CD4-positive, alpha-beta T cell treated with Interleukin-10 for 1 hour (primary cell): ENCODE measurements at places on chromosomes 2 and 18.

DNA sequence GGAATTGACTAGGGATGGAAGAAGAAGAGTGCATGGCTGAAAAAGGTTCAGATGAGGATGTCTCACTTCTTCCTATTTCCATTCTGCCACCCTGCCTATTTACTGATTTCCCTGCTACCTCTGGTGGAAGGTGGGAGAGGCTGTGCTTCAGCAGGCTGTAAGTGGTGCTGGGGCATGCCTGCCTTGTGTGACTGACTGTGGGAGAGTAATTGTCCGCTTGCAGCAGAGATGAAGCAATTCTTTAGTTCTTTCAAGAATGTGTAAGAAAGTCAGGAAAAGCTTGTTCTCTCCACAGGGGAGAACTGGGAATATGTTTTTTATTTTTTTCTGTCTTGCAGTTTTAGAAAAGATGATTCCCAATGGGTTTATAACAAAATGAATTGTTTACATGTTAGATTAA is 72.5 kb upstream of the NYAP2 start:
- no peak for DNase-seq

DNA sequence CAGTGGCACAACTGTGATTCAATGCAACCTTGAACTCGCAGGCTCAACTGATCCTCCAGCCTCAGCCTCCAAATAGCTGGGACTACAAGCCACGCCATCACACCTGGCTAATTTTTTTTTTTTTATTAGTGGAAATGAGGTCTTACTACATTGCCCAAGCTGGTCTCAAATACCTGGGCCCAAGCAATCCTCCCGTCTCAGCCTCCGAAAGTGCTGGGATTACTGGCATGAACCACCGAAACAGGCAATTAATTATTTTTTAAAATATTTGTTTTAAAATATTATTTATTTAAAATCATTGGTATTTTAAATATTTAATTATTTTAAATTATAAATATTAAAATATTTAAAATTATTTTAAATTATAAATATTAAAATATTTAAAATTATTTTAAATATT is 24.5 kb downstream of the SRBD1 start:
- no peak for DNase-seq

GRCh38 chr2:138780908-138781307 is 718 bp upstream of the NXPH2 start:
- no peak for DNase-seq

DNA sequence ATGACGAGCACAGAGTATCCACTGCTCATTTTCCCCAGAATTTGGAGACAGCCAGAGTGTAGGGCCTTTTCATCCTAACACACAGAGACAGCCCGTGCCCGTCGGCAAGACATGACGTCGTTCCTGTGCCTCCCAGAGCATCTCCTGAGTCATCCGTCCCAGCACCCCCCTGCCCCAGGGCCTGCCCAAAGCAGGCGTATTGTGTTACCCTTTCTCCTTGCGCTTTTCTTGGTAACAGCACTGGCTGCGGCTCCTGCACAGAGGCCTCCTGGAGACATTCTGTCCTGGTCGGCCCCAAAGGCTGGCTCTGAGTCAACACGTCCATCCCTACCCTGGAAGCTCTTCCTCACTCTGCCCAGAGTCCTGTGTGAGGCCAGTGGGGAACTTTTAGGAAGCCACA is 217.1 kb downstream of the KLHL29 start:
- DNase-seq = no peak

GRCh38 chr2:60152226-60152833 is 401.1 kb downstream of the BCL11A start:
- peak; percentile 24 for DNase-seq

GRCh38 chr18:25831301-25831701 is 259.1 kb downstream of the SS18 start:
- no peak for DNase-seq
